Lung microvascular endothelial cell (primary cell): ENCODE measurements at places on chromosomes 6 and 20. TPM values are rescaled to one million over a fixed set of nuclear protein-coding genes. Genes with fewer than 3 reads are reported as not detected.
A peak's percentile ranks its signal among the peaks of the same experiment; 100 is the strongest.

DNA sequence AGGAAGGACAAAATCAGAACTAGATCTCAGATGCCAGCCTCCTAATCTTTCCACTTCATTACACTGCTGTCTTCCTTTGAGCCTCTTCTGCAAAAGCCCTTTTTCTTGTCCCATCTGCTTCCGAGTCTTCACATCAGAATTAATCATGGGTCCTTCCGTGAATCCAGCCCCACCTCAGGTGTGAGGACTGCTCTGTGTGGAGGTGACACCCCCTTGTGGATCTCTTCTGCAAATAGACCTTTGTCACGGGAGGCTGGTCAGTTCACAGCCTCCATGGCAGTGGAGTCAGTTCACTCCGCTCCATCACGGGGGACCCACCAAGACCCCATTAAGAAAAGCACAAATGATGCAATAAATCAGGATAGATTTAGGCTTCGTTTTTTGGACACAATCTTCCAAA is 171.1 kb downstream of the ADAT2 start:
- peak; percentile 62 for DNase-seq

DNA sequence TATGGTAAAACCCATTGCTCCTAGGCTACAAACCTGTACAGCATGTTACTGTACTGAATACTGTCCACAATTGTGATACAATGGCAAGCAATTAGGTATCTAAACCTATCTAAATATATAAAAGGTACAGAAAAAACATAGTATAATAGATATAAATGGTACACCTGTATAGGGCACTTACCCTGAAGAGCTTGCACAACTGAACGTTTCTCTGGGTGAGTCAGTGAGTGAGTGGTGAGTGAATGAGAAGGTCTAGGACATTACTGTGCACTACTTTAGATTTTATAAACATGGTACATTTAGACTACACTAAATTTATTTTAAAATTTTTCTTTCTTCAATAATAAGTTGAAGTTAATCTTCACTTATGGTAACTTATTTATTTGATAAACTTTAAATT is 119.9 kb upstream of the CEP85L start:
- no peak for DNase-seq

DNA sequence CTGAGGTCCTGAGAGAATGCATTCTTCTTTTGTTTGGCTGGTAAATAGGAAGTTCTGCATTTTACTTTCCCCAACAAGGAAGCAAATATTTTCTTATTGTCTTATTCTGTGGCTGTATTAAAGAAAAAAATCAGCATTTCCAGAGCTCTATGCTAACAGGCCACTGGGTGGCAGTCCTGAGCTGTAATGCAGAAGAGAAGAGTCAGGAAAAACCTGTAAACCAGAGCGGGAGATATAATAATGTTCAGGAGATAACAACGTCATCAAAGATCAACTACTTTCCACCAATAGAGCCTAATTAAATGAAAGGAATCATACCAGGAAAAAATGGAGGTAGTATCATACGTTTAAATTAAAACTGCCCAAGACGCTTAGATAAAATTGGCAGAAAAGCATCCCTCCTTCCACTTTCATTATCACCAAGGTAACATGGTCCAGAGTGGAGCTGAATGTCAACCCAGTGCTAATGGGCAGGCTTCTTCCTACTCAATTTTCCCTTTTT is 55.6 kb upstream of the CARMIL1 start:
- DNase-seq: peak; percentile 77

- DNase-seq: no peak
Measured at GRCh38 chr20:49166534-49167449, 21.3 kb downstream of the STAU1 start.

GRCh38 chr20:33812908-33813462 is 1.8 kb downstream of the CHMP4B start:
- peak; percentile 51 for DNase-seq

- DNase-seq: peak; percentile 62
Measured at GRCh38 chr20:62219992-62220665, at the start of gene HRH3. Gene HRH3 (minus strand): TSS chr20:62220278. CDS start chr20:62219970, 308 bp downstream.

GRCh38 chr20:62087227-62087626 is 21.5 kb upstream of the TAF4 start:
- DNase-seq: no peak

- no peak for DNase-seq
Measured at GRCh38 chr6:117501722-117502121, 19.2 kb downstream of the DCBLD1 start.

DNA sequence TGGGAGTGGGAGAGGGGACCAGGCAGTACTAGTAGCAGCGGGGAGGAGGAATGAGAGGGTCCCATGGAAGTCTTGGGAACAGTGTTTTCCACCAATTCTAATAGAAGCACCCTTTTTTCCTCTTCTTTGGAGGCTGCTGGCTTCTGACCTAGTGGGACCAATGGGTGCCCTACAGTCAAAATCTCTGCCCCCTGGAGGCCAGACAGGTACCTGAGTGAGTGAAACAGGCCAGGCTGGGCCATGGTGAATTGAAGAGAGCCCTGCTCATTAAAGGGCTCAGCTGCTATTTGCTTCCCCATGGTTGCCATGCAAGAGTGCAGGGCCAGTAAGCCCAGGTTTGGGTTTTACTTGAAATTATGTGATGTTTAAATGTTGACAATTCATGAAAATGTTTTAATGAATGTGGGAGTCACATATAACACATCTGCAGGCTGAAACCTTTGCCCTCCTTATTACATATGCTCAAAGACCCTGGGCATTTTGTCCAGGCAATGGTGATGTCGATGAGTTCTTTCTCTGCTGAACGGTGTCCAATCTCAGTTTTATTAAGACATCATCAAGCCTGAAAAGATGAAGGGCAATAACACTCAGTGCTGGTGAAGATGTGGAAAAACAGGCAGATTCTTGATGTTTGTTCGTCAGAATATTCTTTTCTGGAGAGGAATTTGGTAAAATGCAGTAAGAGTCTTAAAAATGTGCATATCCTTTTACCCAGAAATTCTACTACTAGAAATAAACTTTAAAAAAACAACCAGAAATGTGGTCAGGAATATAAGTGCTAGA is 42.3 kb upstream of the OCSTAMP start:
- DNase-seq: no peak

- no peak for DNase-seq
Measured at GRCh38 chr6:30705620-30706019, 11.5 kb downstream of the MDC1 start.

GRCh38 chr20:2387180-2387577 is 6.5 kb downstream of the TGM6 start:
- peak; percentile 28 for DNase-seq

- no peak for DNase-seq
Measured at GRCh38 chr20:33686984-33687366, 790 bp upstream of the E2F1 start.

- DNase-seq: no peak
Measured at GRCh38 chr20:39576771-39577170, 614.6 kb downstream of the DHX35 start.

- DNase-seq: no peak
Measured at GRCh38 chr6:143298071-143298470, 152.4 kb downstream of the ADAT2 start.

GRCh38 chr6:144013486-144013909 is 5.4 kb upstream of the PLAGL1 start:
- DNase-seq: peak; percentile 83

GRCh38 chr6:146857980-146858347 is 259.2 kb downstream of the ADGB start:
- no peak for DNase-seq

DNA sequence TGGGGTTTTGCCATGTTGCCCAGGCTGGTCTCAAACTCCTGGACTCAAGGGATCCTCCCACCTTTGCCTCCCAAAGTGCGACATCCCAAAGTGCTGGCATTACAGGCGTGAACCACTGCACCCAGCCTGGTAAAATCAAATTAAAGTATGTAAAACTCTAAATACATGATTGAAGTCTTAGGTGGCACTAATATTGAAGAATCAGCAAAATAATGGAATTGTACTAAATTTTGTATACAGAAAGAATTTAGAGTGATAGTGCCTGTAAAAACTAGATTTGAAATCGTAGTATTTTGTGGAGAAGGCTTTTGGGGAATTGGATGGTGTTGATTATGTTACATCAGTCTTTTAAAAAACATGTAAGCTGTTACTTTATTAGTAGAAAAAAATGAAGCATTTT is 10.0 kb upstream of the PRDM1 start:
- DNase-seq: no peak

DNA sequence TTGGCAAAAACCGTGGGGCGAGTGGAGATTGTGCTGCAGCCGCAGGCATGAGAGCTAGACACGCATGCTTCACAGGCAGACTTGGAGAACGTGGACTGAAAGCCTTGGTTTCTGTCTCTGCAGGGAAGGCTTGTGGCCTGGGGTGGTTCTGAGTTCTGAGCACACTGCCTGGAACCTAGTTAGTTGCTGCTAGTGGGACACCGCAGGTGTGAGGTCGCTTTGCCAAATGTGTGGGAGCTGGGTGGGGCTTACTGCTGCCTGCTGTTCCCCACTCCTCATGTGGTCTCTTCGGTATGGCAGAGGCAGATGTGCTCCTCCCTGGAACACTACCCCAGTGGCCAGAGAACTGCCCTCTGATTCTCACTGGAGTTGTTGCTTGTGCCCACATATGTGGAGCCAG is 484.0 kb downstream of the MMUT start:
- DNase-seq: no peak

THEMIS gene
- total RNA-seq: not detected in 2 replicates

CCN5 gene
- total RNA-seq: not detected in 2 replicates

MRPL2 gene
- 9.4 and 11.3 TPM in 2 replicates for total RNA-seq

SIRPD gene
- total RNA-seq: not detected in 2 replicates

SAYSD1 gene
- 6.8 and 8.9 TPM in 2 replicates for total RNA-seq

DUSP15 gene
- total RNA-seq: 0.65 and 0.79 TPM in 2 replicates

OXT gene
- total RNA-seq: not detected in 2 replicates

XKR7 gene
- under 0.01 TPM in 1 of 2 replicates, not detected in the other for total RNA-seq

RPL7L1 gene
- 76.5 and 91.5 TPM in 2 replicates for total RNA-seq

RPP40 gene
- 14.2 and 25.2 TPM in 2 replicates for total RNA-seq

CNR1 gene
- under 0.01 TPM in 2 replicates for total RNA-seq

SLC25A27 gene
- total RNA-seq: 0.22 and 1.4 TPM in 2 replicates

TMEM170B gene
- 1.1 and 2.0 TPM in 2 replicates for total RNA-seq

ARMH2 gene
- total RNA-seq: not detected in 2 replicates

HMGCLL1 gene
- not detected in 2 replicates for total RNA-seq

MAP3K5 gene
- 2.2 and 3.3 TPM in 2 replicates for total RNA-seq

PDYN gene
- total RNA-seq: not detected in 2 replicates

ENPP5 gene
- total RNA-seq: not detected in 2 replicates
